ENCODE measurements at places on chromosomes 5 and 9.

- no peak for DNase-seq
Measured at GRCh38 chr9:135517407-135517822, 3.8 kb upstream of the LCN1 start.

DNA sequence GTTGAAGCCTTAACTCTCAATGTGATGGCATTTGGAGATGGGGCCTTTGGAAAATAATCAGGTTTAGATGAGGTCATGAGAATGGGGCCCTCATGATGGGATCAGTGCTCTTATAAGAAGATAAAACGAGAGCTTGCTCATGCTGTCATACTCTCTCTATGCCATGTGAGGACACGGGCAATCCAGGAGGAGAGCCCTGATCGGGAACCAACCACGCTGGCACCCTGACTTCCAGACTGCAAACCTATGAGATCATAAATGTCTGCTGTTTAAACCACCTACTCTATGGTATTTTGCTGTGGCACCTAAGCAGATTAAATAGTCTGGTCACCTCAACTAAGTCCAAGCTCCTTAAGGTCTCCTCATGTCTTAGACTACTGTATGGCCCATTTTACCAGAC, 10.0 kb downstream of the HMGCS1 start:
- DNase-seq, result no peak

- DNase-seq, result no peak
Measured at GRCh38 chr9:100602342-100602801, 24.5 kb downstream of the CAVIN4 start.

GRCh38 chr5:5613261-5613990, 190.9 kb downstream of the ICE1 start:
- no peak for DNase-seq

- no peak for DNase-seq
Measured at GRCh38 chr5:153565822-153566221, 75.4 kb downstream of the GRIA1 start.

DNA sequence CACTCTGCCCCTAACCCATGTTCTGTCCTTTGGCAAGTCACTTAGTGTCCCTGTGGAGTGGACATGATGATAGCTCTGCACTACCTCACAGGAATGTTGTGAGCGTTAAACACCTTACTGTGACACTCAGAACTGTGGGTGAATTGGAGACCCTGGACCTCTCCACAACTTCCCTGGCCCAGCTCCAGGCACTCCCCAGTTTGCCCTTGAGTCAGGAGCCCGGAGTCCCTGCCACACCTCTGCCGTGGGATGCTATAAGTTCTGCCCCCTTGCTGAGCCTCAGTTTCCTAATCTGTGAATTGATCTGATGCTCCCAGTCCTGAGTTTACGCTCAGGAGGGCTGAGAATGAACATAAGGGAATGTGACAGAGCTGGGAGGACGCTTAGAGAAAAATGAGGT, 34.4 kb downstream of the GSN start:
- no peak for DNase-seq

GRCh38 chr9:113461285-113461684, 2.2 kb upstream of the RGS3 start:
- no peak for DNase-seq

GRCh38 chr5:74124826-74125225, 498.8 kb downstream of the ARHGEF28 start:
- DNase-seq, result no peak

DNA sequence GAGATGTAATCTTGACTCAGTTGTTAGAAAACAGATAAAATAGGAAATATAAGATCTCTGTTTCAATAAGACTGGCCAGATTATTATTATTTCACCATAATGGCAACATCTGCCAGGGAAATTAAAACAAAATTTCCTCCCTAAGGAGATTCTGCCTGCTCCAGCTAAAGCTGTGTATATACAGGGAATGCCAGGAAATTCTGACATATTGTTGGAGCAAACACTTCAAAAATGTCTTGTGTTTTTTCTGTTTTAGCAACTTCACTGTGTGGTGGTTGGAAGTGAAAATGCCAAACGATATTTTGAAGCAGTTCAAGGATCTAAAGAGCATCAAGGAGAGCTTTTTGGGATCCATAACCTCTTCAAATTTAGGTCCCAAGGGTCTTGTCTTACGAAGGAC, 90.8 kb downstream of the ERCC6L2 start:
- no peak for DNase-seq

- no peak for DNase-seq
Measured at GRCh38 chr5:81300921-81301270, 491 bp upstream of the ZCCHC9 start.

GRCh38 chr5:142716963-142717362, 31.1 kb upstream of the FGF1 start:
- DNase-seq, result no peak

DNA sequence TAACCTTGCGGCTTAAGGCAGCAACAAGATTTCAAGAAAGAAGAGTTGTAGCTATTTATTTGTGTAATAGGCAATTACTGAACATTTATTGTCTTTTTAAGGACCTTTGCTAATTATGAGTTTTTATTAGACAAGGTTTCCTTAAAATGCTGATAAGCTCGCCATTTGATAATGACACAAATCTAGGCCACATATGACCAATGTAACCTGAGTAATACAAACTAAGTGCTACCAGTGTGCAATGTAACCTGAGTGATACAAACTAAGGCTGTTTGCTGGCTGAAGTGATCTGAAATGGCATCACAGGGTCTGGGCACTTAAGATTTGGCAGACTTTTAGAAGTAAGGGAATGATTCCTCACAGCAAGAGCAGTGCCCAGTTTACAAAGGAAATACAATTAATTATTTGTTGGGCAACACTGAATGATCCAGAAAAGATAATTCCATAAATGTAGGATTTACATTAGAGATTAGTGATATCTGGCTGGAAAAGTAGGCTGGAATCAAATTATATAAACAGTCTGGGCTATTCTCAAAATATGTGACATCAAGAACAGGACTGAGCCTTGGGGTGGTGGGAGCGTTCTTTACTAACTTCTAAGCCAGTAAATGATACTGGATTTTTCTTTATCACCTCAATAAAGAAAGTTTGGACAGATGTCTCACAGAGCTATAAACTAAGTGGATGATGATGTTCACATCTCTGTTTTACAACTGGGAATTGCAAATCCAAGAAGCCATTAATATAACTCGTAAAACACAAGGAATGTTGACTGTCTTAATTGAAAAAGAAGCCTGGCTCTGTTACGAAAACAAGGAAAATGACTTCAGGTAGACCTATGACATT, 54.8 kb downstream of the MRPS27 start:
- no peak for DNase-seq

GRCh38 chr5:172661526-172661925, 20.5 kb downstream of the NEURL1B start:
- no peak for DNase-seq

DNA sequence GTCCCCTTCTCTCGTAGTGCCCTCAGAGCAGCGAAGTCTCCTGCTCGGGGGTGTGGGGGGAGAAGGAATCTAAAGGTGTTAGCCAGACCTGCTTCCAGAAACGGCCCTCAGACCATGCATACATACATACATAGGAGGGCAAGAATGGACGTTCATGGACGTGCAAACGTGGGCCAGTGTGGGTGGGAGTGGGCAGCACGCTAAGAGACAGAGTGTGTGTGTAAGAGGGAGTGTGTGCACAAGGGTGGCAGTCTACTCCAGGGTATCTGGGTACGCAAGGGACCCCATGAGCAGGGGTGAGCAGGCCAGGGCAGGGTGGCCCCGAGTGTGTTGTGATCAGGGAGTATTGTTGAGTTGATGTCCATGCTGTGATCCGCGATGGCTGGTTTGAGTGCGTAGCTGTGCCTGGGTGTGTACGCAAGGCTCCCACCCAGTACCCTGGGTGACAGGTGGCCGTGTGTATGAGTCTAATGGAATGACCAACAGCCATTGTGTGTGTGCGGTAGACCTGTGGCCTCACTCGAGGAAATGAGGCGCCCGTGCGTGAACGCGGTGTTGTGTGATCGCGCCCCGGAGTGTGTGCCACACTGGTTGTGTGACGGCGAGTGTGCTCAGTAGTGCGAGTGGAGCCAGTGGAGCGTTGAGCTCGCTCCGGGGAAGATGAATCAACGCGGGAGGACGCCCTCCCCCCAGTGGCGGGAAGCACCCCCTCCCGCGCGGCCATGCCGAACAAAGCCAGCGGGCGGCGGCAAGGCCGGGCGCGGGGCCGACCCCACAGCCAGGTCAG, 826 bp downstream of the GPRIN1 start:
- DNase-seq, result no peak

DNA sequence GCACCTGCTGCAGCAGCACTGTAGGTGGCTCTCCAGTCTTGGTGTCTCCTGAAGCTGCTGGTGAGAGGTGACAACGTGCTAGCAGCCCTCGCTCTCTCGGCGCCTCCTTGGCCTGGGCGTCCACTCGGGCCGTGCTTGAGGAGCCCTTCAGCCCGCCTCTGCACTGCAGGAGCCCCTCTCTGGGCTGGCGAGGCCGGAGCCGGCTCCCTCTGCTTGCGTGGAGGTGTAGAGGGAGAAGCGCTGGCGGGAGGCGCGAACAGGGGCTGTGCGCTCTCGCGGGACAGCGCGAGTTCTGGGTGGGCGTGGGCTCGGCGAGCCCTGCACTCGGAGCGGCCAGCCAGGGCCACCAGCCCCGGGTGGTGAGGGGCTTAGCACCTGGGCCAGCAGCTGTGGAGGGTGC, 62.2 kb upstream of the CNOT6 start:
- no peak for DNase-seq

GRCh38 chr9:6538666-6539071, 106.9 kb downstream of the GLDC start:
- no peak for DNase-seq

DNA sequence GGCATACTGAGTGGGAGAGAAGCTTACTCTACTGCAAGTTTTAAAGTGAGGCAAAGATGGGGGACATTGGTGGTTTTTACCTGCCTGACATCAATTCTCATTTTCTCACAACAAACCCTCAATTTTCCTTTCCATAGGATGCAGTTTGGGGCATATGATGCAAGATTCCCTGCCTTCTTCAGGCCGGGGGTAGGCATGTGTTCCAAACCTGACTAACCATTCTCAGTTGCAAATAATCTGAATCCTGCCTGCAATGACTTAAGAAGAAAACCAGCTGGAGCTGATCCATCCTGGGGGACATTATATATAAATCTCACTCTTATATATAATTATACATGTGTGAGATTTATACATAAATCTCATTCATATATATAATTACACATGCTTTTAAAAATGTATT, 223.6 kb upstream of the EFNA5 start:
- DNase-seq, result no peak

GRCh38 chr5:1659100-1659981, 135.6 kb upstream of the LPCAT1 start:
- no peak for DNase-seq

GRCh38 chr5:168364750-168365550, 73.5 kb downstream of the WWC1 start:
- DNase-seq, result no peak

DNA sequence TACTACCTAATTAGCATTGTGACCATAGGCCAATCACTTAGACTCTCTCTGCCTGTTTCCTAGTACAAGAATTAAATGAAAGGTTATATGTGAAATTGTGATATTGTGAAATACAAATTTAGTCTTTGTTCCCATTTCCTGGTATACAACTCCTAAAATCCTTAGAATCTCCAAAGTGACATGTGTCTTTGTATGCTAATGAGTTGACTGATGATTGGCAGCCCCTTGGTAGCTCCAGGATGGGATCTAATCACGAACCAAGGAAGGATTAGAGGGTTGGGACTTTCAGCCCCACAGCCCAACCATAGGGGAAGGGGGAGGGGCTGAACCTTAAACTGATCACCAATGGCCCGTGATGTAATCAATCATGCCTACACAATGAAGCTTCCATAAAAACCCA, 31.6 kb downstream of the ATP6V0E1 start:
- no peak for DNase-seq

DNA sequence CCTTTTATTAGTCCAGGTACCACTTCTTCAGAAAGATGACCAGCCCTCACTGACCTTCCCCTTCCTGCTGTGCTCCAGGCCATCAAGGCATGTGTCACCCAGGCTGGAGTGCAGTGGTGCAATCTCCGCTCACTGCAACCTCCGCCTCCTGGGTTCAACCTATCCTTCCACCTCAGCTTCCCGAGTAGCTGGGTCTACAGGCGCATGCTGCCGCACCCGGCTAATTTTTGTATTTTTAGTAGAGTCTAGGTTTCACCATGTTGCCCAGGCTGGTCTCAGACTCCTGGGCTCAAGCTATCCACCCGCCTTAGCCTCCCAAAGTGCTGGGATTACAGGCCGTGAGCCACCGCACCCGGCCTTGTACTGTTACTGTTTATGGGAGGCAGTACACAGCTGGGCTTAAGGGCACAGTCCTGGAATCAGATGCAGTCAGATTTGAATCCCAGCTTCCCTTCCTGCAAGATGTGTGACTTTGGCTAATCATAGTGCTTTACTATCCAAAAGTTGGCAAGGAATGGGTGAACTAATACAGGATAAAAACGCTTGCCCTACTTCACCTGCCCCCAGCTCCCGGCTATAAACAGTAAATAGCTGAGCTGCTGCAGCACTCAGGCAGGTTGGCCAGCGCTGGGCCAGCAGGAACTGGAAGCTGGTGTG, 483 bp upstream of the EIF4EBP3 start:
- no peak for DNase-seq

DNA sequence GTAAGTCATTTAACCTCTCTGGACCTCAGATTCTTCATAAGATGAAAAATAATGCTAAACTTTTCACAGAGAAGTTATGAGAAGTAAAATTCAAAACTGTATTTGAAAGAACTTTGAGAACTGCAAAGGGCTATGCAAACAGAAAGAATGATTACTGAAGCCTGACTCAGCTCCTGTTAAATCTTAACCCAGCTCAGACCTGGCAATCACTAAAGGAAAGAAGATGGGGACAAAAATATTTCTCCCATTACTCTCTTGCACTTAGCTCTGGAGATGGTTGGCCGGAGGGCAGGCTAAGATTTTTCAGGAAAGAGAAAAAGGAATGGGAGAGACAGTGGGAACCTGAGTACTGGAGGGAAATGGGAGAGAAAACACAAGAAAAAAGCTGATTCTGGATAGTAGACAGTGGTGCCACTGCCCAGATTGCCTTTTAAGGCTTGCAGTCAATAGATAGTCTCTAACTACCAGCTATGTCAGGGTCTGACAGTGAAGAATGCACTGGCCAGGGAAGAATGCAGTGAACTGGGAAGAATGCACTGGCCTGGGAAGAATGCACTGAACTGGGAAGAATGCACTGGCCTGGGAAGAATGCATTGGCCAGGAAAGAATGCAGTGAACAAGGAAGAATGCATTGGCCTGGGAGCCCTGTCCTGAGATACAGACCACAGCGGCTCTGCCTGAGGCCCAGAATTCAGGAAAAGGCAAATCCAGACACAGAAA, 25.2 kb upstream of the CEMIP2 start:
- no peak for DNase-seq

GRCh38 chr5:96816991-96817390, 9.2 kb upstream of the ERAP1 start:
- DNase-seq, result no peak

DNA sequence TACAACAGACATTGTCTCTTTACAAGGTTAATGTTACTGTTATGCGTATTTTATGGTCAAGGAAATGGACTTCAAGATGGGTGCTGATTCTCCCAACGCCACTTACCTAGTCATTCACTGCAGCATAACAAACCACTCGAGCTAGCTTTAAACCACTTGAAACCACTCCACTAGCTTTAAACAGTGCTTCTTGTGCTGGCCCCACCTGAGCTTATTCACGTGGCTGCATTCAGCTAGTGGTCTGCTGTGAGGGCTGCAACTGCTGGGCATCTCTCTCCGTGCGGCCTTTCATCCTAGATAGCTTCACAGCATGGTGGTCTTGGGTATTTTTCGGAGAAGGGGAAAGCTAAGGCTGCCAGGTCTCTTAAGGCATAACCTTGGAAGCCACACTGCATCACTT, 3.5 kb upstream of the HRH2 start:
- DNase-seq, result no peak

- DNase-seq, result no peak
Measured at GRCh38 chr5:140131967-140132409, 6.3 kb downstream of the IGIP start.
